ENCODE measurements at places on chromosomes 2 and 18.

DNA sequence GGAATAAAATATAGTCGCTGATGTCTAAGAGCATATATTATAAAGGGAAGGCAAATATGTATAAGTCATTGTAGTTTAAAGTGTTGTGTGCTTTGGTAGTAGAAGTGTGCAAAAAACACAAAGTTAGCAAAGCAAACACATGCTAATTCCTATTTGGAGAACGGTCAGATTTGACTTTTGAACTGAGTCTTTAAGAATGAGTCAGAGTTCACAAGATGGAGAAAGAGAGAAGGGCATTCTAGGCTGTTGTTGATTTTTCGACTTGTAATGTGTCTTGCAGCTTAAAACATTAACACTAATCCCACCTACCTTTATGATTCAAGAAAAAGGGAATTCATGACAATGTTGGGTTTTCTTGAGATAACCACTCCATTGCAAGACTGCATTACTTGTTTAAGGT, 98.1 kb downstream of the CRIM1 start:
- DNase-seq: no peak

- no peak for DNase-seq
Measured at GRCh38 chr2:26193578-26194231, 20.8 kb downstream of the GAREM2 start.

GRCh38 chr2:1743396-1744150, 742 bp downstream of the PXDN start:
- DNase-seq: peak; percentile 76

DNA sequence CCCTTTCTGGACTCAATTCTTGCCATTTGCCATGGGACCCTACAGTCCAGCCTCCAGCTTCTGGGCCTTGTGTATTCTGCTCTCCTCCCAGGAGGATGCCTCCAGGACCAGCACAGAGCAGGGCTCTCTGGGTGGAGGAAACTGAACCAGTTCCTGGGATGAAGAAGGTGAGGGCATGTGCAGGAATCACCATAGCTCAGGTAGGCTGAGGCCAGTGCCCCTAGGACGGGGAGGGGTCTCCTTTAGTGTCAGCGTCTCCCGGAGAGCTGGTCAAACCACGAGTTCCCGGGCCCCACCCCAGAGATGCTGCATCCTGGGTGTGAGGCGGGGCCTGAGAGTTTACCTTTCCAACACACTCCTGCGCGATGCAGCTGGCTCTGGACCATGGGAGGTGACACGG, 5.8 kb upstream of the PRELID3A start:
- no peak for DNase-seq

DNA sequence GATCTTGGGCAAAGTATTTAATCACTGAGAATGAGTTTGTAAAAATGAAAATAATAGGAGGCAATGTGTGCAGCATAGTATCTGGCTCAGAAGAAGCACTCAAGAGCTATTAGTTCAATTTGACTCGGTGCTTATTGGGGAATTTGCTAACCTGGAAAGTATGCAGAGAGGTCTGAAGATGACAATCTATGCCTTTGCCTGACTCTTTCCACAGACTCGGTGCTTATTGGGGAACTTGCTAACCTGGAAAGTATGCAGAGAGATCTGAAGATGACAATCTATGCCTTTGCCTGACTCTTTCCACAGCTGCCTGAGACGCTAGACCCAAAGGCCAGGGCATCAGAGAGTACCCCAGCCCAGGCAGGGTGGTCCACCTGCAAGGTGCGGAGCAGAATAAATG, 12.2 kb upstream of the SH3BP4 start:
- DNase-seq: no peak

- no peak for DNase-seq
Measured at GRCh38 chr2:153557211-153557610, 78.6 kb upstream of the RPRM start.

- DNase-seq: no peak
Measured at GRCh38 chr2:71299507-71299906, 32.1 kb upstream of the ZNF638 start.

DNA sequence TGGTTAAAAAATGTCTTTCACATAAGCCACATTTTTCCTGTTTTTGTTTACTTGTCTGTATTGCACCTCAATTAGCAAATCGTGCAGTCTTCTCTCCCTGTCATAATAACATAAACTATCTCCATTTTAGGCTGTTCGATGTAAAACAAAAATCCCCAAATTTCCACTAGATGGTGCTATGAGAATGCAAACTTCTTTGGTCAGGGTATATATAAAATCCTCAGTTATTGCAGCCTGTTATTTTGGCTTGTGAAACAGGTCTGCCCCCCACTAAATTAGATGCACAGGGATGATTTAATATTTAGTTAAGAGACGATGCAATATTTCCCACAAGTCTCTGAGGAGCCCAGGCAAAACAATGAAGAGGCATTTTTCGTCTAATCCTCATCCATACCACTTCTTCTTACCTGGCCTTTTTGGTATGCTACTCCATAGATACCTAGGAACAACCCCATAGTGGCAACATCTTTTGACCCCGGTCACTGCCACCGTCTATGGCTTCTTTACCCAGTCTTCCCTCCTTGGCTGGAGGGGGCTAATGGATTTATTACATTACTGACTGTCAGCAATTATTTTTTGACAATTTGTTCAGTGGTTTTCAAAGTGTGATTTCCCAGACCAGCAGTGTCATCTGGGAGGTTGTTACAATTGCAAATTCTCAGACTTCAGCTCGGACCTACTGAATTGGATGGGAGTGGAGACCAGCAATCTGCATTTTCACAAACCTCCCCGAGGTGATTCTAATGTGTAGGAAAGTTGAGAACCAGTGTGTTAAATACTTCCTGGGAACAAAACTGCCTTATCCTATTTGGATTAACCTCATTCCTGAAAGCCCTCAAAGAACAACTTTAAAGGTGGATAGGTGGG, 117.4 kb upstream of the CWC22 start:
- no peak for DNase-seq

GRCh38 chr2:74457129-74457548, 1.1 kb upstream of the WBP1 start:
- no peak for DNase-seq

- peak; percentile 50 for DNase-seq
Measured at GRCh38 chr2:230824406-230824978, 40.2 kb upstream of the ITM2C start.

GRCh38 chr2:99417396-99417795, 72.4 kb downstream of the REV1 start:
- DNase-seq: no peak

GRCh38 chr18:77433076-77433475, 183.4 kb downstream of the GALR1 start:
- no peak for DNase-seq

DNA sequence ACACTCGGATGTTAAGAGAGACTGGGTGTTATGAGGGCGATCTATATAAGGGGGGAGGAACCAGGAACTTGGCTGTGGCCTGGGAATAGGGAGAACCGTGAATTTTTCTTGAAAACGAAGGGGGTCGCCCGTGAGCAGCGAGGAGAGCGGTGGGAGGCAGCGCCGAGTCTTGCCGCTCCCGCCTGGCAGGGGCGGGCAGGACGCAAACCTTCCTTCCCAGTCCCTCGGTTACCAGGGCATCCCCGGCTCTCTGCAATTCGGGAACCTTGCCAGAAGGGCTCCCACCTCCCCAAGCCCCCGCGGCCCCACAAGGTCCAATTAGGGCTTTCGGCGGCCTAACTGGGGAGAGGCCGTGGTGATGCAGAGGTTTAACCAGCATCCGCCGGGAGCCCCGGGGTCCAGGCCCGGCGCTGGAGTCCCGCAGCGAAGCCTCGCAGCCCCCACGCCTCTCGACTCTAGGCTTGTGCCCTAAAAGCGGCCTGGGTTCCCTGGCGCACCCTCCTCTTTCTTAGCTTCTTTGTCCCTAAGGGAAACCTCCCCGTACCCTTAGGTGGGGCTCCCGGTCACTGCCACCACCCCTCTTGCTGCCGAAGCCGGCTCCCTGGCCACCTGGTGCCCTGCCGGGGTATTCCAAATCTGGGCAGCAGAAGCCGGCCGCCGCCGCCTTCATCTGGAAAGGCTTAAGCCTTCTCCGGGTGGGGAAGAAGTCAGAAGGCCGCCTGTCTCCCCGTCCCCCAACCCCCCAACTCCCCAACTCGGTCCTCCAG, 680 bp upstream of the FHOD3 start:
- peak; percentile 86 for DNase-seq

- DNase-seq: peak; percentile 34
Measured at GRCh38 chr2:15983496-15983895, 43.1 kb downstream of the MYCN start.

- no peak for DNase-seq
Measured at GRCh38 chr2:203418271-203418670, 90.1 kb downstream of the ABI2 start.

DNA sequence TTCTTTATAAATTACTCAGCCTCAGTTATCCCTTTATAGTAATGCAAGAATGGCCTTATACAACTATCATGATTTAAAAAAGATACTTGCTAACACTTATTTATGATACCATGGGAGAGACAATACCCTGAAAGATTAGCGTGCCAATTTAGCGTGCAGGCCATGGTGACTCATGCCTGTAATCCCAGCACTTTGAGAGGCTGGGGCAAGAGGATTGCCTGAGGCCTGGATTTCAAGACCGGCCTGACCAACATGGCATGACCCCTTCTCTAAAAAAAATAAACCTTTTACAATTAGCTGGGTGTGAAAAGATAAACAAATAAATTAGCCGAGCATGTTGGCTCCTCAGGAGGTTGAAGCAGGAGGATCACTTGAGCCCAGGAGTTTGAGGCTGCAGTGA, 493.4 kb upstream of the FSIP2 start:
- DNase-seq: no peak

- DNase-seq: no peak
Measured at GRCh38 chr18:4511166-4511565, 56.1 kb upstream of the DLGAP1 start.

DNA sequence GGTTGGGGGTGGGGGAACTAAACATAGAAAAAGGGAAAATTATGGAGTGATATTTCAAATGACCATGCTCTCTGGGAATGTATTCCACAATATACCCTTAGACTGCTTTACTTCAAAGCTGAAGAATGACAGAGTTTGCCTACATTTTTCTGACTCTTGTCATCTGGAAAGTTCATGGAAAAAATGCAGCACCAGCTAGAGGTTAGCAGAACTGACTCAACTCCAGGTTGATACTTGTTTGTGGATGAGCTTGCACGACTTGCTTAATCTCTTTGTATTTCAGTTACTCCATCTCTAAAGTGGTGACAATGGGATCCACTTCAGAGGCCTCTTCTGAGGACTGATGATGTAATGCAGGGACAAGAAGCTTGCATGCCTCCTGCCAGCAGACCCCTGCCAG, 824.0 kb upstream of the ID2 start:
- no peak for DNase-seq

DNA sequence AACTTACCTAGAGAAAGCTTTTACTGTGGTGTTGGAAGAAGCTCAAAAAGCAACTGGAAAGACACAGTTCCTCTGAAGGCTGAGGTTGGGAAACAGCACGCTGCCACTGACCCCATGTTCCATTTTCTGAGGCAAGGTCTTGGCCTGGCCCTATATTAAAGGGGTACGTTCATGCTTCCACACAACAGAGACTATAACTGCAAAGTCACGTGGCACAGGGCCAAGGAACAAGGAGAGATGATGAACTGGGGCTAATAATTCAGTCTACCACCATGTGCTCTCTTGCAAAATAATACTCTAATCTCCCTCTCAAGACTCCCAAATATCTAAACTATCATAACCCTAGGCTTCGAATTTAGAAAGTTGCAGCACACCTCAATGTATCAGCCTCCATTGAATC, 381.6 kb downstream of the DSEL start:
- no peak for DNase-seq

DNA sequence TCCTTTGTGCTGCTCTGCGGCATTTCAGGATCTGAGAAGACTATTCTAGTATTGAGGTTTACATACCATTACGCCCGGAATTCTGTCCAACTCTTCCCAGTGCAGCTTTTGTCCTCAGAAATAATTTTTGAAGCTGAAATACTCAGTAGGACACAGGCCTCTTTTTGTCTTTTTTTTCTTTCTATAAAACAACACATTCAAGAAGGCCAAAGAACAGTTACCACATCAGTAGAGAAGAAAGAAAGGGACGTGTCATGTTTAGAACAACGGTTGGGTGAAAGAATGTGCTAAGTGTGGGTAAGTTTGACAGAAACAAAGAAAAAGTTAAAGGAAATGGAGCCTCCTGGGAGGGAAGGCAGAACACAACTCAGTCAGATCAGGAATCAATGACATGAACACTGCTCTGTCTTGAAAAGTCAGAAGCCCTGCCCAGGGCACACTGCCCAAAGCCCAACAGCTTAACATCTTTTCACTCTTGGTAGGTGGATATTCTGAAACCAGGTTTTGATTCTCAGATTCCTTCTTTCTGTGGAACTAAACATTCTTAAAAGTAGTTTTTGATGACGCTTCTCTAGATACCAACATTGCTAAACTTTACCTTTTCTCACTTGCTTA, 198.6 kb upstream of the CWC22 start:
- DNase-seq: no peak

DNA sequence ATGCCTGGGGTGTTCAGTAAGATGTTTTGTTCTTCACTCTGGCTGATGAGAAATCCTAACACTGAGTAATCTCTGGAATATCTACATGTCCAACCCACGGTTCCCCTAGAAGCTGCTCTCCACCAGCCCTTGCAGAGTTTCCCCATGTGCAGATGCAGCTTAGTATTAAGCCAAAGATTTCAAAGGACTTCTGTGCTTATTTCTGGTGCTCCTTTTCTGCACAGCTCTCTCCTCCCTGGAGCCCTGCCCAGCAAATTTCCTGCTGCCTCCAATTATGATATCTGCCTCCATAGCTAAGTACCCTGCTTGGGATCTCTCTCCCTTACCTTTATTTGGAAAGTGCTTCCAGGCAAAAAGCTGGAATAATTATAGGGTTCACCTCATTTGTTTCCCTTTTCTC, 949.3 kb downstream of the BCL11A start:
- no peak for DNase-seq

DNA sequence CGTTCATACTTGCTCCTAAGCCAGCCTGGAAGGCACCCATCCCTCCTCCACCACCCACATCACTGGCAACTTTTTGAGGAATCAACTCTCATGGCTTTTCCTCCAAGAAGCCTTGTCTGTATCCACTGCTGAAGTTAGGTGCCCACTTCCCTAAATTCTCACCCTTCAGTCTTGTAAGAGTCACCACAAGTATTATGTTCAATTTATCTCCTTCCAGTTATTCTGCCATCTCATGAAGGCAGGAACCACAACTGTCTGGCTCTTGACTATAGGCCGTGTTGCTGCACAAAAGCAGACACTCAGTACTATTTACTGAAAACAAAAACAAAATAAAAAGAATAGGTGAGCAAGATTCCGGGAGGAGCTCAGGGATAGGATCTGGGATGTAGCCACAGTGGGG, 234.8 kb downstream of the CYRIA start:
- DNase-seq: no peak

DNA sequence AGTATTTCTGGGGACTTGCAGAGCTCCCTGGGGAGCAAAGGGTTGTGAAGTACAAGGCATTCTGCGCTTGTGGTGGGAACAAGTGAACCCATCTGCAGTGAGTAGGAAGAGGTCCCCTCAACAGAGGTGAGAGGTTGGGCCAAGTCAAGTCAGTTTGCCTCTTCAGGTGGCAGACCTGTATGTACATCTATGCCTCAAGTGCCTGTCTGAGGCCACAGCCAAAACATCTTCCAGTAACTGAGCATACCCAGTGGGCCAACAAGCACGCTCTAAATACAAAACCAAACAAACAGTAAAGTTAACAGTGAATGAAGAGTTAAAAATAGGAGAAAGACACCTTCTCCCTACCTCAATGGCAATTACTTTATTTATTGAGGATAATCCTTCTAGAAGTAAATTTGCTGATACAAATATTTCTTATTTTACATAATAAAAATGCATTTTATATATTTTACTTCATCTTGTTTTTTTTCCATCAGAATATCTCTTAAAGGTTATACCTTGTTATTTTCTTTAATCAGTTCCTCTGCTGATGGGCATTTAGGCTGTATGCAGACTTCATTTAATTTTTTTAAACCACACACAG, 2.5 kb downstream of the GYPC start:
- DNase-seq: no peak

Measured in glutamatergic neuron (in vitro differentiated cells).